ENCODE measurements at places on chromosomes 5 and 9.

DNA sequence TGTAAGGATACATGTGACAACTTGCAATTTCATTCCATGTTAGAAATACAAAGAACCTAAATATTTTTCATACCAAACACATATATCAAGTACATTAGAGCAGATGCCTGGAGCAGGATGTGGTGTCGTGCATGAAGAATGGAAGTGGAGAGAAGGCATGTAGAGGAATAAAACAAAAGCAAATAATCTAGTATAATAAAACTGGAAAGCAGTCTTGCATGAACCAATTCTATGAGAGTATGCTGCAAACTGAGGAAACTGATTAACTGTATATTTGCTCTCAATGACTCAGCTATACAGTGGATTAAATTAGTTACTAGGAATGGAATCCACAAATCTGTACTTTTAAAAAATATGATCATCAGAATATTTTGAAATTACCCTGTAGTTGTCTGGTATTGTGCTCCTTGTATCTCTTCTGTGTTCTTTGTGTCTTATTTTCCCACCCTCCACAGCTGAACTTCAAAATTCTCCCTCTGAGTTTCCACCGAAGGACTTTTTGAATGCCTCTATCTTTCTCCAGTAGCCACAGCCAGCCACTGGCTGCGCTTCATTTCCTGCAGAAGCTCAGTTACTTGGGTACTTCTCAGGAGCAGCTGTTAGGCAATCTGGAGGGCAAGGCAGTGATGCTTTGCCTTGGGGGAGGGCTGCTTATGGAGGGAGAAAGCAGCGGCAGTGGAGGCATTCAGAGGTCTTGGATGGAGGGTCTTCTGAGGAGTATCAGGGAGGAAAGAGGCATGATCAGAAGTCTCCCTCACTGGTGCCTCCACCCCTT, 608.0 kb downstream of the BRINP1 start:
- no peak for DNase-seq

DNA sequence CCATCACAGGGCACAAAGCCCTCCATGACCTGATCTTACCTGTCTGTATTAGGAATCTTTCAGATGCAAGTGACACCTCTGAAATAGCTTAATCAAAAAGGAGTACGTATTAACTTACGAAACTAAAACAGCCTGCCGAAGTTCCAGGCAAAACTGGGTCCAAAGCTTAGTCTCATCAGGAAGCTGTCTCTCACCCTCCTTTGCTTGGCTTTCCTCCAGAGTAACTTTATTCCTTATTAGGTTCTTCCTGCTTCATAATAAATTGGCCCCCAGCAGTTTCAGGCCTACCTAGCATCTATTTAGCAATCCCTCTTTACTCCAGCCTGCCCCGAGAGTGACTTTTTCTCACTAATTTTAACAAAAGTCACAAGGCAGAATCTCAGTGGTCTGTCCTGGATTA, 58.4 kb upstream of the STK32A start:
- DNase-seq, result no peak

- peak; percentile 68 for DNase-seq
Observed at GRCh38 chr5:86880785-86881492, 263.2 kb downstream of the COX7C start.

DNA sequence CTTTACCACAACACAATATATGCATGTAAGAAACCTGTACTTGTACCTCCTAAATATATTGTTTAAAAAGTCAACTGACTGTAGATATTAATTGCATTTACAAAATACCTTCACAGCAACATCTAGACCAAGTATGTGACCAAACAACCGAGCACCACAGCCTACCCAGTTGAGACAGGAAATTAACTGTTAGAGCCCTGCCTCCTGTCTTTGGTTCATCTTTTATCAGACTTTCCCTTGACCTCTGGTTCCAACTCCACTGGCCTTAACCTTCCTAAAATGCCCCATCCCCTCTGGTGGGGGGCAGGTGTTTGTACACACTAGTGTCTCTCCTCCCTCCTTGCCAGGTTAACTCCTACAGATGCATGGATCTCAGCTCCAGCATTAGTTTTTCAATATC, 155.0 kb upstream of the PANK3 start:
- no peak for DNase-seq

GRCh38 chr9:70421272-70422180, 7.1 kb upstream of the KLF9 start:
- DNase-seq, result peak; percentile 44

DNA sequence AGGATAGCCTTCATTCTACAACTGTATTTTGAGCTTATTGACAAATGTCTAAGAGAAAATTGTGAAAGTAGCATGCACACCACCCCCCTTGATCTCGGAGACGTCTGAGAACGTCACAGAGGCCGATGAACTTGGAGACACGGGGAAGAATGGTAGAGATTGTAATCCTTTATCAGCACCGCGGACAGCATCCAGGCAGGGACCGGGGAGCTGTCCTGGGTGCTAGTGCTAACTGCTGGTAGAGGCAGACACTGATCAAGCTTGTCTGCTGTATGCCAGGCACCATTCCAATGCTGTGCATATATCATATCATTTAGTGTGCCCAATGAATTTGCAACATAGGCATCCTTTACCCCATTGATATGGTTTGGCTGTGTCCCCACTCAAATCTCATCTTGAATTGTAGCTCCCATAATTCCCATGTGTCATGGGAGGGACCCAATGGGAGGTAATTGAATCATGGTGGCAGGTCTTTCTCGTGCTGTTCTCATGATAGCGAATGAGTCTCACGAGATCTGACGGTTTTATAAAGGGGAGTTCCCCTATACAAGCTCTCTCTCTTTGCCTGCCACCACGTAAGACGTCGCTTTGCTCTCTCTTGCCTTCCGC, 98.8 kb downstream of the LHX2 start:
- DNase-seq, result peak; percentile 78

DNA sequence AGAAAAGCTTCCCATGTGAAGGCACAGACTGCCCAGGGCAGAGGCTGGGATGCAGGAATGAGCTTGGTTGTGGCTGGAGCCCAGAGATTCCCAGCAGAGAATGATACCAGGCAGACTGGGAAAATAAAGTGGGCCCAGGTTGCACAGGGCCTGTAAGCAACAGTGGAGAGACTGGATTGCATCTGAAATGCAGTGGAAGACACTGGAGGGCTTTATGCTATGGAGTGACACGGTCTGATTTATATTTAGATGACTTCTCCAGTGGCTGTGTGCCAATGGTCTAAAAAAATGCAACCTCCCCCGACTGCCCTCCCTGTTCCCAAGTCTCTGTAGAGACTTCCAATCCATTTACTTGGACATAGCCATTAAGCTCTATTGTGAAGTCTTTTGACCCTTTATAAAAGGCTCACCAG, 951.1 kb upstream of the DMAC1 start:
- DNase-seq, result no peak

DNA sequence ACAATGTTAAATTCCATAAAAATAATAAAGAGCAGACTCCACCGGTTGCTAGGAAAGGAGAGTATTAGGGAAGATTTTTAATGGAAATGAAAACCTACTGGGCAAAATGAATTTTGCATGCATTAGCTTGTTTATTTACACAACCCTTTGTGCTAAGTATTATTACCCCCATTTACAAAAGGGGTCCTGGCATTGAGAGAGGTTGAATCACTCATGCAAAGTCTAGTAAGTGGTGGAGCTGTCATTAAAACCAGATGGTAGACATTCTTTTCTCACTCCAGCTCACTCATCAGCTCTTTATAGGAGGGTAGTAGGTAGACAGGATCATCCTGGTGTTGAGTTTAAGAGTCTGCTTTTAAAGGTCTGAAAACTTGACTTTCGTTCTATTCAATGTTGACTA, 395.1 kb downstream of the PLK2 start:
- DNase-seq, result no peak

- DNase-seq, result peak; percentile 71
Observed at GRCh38 chr9:83199240-83199639, 136.3 kb upstream of the RASEF start.

DNA sequence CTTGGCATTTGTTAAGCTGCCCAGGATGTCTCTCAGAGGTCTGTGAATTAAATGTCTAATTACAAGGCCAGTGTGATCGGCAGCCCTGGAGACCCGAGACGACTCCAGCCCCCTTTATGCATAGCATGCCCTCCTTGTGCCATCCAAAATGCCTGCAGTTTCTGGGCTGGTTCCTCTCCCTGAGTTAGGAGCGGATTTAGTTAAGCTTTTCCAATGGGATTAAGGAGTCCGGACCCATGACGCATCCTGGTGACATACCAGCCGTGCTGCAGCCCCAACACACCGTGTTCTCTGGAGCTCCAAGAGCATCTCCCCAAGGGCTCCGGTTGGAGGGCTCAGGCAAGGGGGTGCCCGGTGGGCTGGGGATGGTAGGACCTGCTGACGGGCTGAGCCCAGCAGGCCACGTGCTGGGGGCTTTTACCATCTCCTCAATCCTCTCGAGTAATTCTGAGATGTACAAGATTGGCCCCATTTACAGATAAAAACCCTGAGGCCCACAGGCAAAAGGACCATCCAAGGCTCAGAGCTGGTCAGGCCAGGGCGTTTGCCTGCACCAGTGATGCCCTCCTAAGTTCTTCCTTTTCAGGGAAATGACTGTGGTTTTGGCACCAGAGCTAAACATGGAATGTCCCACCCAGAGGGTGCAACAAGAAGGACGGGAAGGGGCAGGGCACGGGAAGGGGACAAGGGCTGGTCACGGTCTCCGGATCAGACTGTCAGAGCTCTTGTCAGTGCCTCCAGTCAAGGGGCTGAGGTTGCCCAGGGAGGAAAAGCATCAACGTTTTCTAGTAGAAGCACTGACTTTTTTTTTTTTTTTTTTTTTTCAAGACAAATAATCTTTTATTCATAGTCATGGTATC, 82.6 kb upstream of the PHYKPL start:
- no peak for DNase-seq

GRCh38 chr9:123541411-123541810, 185.4 kb downstream of the CRB2 start:
- DNase-seq, result no peak

DNA sequence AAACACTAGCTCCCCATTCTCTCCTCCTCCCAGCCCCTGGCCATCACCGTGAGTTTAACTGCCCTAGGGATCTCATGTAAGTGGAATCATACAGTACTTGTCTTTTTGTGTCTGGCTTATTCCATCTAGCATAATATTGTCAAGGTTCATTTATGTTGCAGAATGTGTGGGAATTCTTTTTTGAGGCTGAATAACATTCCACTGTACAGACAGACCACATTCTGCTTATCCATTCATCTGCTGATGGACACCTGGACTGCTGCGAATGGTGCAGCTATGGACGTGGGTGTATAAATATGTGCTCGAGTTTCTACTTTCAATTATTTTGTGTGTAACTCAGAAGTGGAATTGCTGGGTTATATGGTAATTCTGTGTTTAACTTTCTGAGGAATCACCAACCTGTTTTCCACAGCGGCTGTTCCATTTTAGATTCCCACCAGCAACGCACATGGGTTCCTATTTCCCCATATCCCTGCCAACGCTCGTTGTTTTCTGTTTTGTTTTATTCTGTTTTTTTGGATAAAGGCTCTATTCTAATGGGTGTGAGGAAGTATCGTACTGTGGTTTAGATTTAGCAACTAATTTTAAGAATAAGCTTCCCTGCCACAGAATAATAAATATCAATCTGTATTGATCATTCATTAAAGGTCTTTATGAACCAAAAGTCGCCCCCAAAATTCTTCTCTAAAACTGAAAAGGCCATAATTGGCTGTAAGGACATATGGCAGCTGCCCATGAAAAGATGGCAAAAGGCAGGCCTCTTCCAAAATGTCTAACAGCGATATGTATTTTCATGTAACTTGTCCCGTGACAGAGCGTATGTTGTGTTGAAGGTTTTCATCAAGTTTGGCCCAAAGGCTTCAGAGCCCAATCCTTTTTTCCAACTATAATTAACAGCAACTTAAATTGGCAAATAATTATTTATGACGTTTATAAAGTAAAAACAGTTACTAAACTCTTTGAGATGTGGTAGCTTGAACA, 70.3 kb downstream of the DAP start:
- DNase-seq, result no peak

GRCh38 chr5:74026310-74026709, 400.3 kb downstream of the ARHGEF28 start:
- DNase-seq, result no peak

DNA sequence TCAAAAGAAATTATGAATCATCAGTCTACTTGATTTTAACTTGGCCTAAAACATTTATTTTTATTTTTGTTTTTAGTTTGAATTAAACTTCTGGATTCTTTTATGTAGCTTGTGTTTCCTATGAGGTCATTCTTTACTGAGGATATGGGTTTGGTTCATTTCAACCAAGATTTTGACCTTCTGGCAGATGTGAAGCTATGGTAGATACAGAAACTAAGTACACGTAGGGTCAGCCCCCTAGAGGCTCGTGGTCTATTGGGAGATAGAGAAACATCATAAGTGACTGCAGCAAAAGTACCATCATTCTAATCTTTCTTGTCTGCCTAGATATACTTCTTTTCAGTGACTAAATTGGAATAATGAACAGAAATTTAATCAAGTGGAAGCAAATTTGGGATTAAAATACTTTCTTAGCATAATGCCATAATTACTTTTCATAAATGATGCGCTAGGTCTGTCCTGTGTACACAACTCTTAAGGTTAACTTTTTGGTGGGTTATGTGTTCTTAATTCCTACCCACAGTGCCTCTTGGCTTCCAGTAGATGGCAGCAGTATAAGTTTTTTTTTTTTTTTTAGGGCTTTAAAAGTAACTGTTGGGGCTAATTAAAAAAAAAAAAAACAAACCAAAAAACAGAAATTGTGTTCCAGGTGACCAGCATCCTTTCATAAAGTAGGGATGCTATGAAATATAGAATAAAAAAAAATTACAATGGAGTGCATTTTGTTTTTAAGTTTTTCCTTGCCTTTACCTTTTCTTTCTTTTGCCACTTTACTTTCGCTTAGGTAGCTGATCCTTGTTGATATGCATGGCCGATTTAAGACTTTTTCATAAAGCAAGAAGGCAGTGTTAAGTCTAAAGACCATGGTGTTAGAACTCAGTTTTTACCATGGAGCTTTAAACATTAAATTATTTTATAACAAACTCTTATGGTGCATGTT, 49.9 kb downstream of the LRRTM2 start:
- DNase-seq, result peak; percentile 44

GRCh38 chr5:107783551-107783950, 112.8 kb upstream of the EFNA5 start:
- DNase-seq, result no peak

DNA sequence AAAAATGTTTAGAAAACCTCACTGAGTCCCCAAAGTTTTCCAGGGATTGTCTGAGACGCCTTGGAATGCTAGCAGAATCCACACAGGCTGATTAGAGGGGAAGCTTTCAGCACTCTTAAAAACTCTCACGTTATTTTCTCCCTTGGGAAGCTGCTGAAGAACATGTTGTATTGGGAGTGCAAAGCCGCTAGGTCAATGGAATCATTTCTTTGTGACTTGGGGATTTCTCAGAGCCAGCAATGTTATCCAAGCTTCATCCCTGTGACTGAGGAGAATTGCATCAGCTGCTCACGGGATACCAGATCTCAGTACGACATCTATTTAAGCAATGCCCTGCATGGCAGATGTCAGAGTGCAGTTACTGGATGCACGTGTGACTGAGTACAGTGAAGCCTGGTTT, 426.4 kb upstream of the MPDZ start:
- DNase-seq, result peak; percentile 34

DNA sequence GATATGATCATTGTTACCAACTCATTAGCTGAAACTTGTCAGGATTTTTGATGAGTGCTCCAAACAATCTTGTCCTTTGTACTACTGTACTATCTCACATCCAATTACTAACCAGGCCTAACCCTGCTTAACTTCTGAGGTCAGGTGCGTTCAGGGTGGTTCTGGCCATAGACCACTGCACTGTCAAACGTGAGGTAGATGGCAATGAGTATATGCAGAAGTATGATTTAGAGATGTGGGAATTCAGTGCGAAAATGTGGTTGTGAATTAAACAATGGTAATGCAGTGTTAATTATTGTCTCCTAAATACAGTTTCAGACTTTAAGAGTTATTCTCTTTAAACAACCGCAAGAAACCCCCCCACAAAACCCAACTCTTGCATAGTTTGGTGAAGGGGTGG, 86.5 kb downstream of the ANKRD55 start:
- no peak for DNase-seq

Measured in dermis blood vessel endothelial cell (primary cell).